ENCODE measurements at places on chromosomes 12 and 14.

DNA sequence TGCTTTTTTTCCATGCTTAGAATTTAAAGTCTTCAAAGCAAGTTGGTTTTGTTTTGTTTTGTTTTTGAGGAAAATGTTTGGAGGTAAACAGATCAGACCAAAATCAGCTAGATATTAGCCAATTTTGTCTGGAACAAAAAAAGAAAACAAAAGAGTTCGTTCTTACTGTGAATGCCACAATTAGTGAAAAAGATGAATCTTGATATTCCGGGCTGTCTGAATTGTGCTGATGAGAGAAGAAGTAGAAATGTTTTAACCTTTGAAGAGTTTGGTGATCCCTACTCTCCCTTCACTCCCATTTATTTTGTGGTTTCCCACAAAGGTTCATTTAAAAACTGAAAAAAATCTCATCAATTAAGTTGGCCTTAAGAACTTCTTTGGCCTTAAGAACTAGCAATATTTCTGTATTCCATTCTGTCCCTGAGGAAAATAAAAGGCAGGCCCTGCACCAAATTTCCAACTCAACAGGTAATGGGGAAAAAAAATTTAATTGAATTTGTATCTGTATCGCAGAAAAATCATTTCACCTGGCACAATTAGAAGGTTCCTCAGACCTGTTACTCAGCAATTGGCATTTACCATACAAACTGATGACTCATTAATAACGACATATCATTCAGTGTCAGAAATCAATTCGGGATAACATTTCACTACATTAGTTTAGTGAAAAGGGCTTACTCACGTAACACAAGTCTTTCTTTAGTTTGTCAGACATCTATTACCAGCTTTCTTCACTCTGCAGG, 562 bp upstream of the GLIPR1L2 start:
- no peak for DNase-seq

- DNase-seq, result no peak
Measured at GRCh38 chr12:132132609-132133430, 11.3 kb downstream of the DDX51 start.

- DNase-seq, result no peak
Measured at GRCh38 chr12:58640314-58640713, 280.0 kb downstream of the LRIG3 start.

DNA sequence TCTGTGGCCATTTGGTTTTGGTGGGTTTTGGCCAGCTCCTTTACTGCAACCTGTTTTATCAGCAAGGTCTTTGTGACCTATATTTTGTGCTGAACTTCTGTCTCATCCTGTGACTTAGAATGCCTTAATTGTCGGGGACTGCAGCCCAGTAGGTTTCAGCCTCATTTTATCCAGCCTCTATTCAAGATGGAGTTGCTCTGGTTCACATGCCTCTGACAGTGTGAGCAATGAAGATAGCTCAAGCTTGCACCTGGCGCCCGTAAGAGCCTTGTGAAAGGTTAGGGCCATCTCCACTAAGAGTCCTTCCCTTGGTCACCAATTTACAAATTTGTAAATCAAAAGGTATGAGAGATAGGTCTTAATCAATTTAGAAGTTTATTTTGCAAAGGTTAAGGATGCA, 19.4 kb downstream of the SLCO1B3 start:
- DNase-seq, result no peak

Measured in T-helper 22 cell (primary cell).